ENCODE measurements at places on chromosomes 7 and 10. TPM values are rescaled to one million over a fixed set of nuclear protein-coding genes. Genes with fewer than 3 reads are reported as not detected.

- H3K4me1 ChIP-seq: no peaks in the 10 kb centered on the region
- DNase-seq: peak; percentile 69
- H3K27ac ChIP-seq: no peak overlapping the region
- no peaks in the 10 kb centered on the region for H3K27me3 ChIP-seq
Measured at GRCh38 chr10:6920072-6921019, 340.3 kb upstream of the PRKCQ start.

- H3K27me3 ChIP-seq: no peaks in the 10 kb centered on the region
- no peak for DNase-seq
- no peaks in the 10 kb centered on the region for H3K4me1 ChIP-seq
- H3K36me3 ChIP-seq: no peaks in the 10 kb centered on the region
Measured at GRCh38 chr7:111172564-111173257, 81.8 kb downstream of the LRRN3 start.

The NUPR2 gene
- 10.3 TPM for total RNA-seq

DNA sequence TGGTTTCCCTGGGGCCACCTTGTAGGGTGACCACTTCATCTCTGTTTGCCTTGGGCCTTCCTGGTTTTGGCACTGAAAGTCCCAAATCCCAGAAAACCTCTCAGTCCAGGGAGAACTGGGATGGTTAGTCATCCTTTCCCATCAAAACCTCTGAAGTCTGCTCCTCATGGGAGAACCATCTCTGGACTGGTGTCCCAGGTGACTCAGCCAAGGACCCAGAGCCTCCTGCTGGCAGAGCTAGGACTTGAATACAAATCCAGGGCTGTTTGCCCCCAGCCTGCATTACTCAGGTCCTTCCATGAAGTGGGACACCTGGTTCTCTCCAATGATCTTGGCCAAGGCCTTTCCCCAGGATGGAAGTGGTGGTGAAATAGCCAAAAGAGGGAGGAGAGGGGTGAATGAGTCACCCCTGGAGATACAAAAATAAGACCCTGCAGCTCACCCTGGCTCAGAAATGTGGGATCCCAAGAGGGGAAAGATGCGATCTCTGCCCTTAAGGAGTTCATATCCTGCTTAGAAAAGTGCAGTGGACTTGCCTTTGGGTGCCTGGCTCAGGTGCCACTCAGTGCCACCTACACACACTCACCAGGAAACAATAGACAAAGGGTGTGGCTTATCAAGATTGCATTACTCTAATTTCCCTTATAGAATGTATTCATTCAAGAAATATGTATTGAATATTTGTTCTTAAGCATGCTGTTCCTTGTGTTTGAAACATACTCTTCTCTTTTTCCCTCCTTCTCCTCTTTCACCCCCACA lies 22.0 kb downstream of the ADRA2A start:
- H3K4me1 ChIP-seq: no peaks in the 10 kb centered on the region
- H3K27me3 ChIP-seq: no peaks in the 10 kb centered on the region
- H3K27ac ChIP-seq: no peak overlapping the region
- H3K36me3 ChIP-seq: no peaks in the 10 kb centered on the region
- no peak for DNase-seq
- H3K4me3 ChIP-seq: no peak overlapping the region

DNA sequence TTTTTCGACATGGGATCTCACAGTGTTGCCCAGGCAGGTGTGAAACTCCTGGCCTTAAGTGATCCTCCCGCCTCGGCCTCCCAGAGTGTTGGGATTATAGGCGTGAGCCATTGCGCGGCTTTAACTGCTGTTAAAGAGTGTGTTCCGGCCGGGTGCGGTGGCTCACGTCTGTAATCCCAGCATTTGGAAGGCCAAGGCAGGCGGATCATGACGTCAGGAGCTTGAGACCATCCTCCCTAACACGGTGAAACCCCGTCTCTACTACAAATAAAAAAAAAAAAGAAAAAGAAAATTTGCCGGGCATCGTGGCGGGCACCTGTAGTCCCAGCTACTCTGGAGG lies 1.1 kb downstream of the RABGEF1 start:
- H3K27ac ChIP-seq: no peak overlapping the region
- DNase-seq: peak; percentile 4
- no peaks in the 10 kb centered on the region for H3K36me3 ChIP-seq
- no peaks in the 10 kb centered on the region for H3K4me1 ChIP-seq
- H3K4me3 ChIP-seq: peak overlapping the region; percentile 92

DNA sequence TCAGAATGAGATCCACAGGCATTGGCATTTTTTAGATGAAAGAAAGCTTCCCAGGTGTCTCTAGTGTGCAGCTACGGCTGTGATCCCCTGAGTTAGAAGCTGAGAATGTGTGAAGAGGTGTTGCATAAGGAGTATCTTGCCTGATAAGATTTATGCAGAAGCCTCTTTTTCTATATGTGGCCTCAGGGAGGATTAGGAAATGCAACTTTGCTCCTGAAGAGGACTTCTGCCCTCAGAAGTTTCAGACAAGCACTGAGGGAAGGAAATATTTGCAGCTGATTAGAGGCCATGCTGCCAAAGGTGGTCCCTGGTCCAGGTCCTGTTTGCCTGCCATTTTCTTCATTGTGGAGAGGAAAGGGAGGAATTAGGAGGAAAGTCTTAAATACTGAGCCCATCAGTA lies 551.8 kb downstream of the PHTF2 start:
- H3K27ac ChIP-seq: no peak overlapping the region
- H3K4me1 ChIP-seq: no peaks in the 10 kb centered on the region
- no peak overlapping the region for H3K4me3 ChIP-seq
- DNase-seq: no peak
- no peaks in the 10 kb centered on the region for H3K36me3 ChIP-seq
- H3K27me3 ChIP-seq: no peaks in the 10 kb centered on the region

GRCh38 chr10:131638049-131638879 lies 262.5 kb upstream of the PPP2R2D start:
- no peak for DNase-seq
- H3K4me1 ChIP-seq: no peaks in the 10 kb centered on the region
- H3K36me3 ChIP-seq: no peaks in the 10 kb centered on the region
- no peaks in the 10 kb centered on the region for H3K27me3 ChIP-seq
- H3K27ac ChIP-seq: no peak overlapping the region
- no peak overlapping the region for H3K4me3 ChIP-seq

The FAM237B gene
- total RNA-seq: not detected

GRCh38 chr7:140915935-140916555 lies 8.7 kb downstream of the BRAF start:
- no peaks in the 10 kb centered on the region for H3K4me1 ChIP-seq
- no peaks in the 10 kb centered on the region for H3K36me3 ChIP-seq
- no peak for DNase-seq

The PPP1R3C gene
- 20.3 TPM for total RNA-seq

GRCh38 chr7:31724696-31725095 lies 37.7 kb downstream of the PPP1R17 start:
- no peaks in the 10 kb centered on the region for H3K4me1 ChIP-seq
- no peak for DNase-seq

- no peak for DNase-seq
- no peaks in the 10 kb centered on the region for H3K27me3 ChIP-seq
- no peak overlapping the region for H3K4me3 ChIP-seq
Measured at GRCh38 chr7:155741805-155742204, 70.5 kb downstream of the SHH start.

The NPTX2 gene
- 2.0 TPM for total RNA-seq

DNA sequence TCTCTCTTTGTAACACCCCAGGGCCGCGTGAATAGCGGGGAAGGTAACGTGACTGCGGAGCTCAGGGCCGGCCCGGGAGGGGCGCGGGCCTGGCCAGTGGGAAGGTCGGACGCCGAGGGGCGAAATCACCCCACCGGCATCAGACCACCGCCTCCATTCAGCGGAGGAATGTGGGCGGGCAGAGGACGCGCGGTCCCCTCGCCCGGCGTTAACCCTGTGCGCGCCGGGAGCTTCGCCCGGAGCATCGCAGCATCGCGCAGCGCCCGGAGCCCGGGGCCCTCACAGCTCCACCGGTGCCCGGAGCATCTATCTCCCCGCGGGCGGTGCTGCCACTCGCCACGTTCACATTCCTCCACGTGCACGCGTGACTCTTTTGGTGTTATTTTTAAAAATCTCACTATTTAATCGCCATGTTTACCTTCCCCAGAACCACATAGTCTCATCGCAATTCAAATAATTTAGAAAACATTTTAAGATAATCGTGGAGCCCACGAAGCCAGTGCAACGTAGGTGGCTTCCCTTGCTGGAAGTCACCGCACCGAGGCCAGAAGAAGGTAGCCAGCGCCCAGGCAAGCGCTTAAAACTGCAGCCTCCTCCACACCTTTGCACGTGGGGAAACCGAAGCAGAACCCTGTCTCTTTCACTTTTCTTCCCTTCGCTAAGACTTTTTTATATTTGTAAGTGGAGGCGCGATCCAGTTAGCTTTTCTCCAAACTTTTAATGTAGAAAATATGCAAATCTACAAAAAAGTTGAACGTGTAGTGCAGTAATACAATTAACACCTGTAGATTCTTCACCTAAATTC lies 21.8 kb downstream of the FGFBP3 start:
- H3K36me3 ChIP-seq: no peaks in the 10 kb centered on the region
- H3K4me1 ChIP-seq: peaks cover 3% of the 10 kb centered on the region
- peak overlapping the region; percentile 68 for H3K4me3 ChIP-seq

The ADCYAP1R1 gene
- not detected for total RNA-seq

DNA sequence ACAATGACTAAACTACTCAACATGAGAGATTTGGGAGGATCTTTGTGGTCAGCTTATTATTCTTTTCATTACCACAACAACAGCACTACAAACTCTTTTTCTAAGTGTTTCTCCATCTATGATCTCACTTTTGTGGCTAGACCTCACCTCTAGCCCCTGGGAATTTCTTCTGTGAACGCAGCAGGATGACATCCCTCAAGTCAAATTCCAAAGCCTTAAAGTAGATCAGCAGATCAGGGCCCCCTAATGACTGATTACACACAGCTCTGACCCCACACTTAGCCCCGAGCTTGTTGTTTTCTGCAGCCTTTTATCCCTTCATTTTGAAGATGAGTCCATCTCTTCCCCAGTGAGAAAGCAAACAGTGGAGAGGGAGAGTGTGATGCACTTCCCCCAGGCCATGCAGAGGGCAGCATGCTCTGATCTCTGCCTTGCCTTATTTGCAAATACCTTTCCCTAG lies 27.3 kb downstream of the TFAM start:
- no peaks in the 10 kb centered on the region for H3K27me3 ChIP-seq
- no peak overlapping the region for H3K27ac ChIP-seq
- H3K36me3 ChIP-seq: no peaks in the 10 kb centered on the region
- H3K4me3 ChIP-seq: no peak overlapping the region
- H3K4me1 ChIP-seq: no peaks in the 10 kb centered on the region
- DNase-seq: no peak

GRCh38 chr10:12628964-12629766 lies 279.8 kb downstream of the CAMK1D start:
- H3K36me3 ChIP-seq: no peaks in the 10 kb centered on the region
- H3K27ac ChIP-seq: peak overlapping the region; percentile 11
- no peak overlapping the region for H3K4me3 ChIP-seq
- DNase-seq: no peak

Data from kidney (tissue), 22 donors.